Psoas muscle (tissue), 8 donors: ENCODE measurements at places on chromosomes 16 and 17. TPM values are rescaled to one million over a fixed set of nuclear protein-coding genes. Genes with fewer than 3 reads are reported as not detected.

The TMEM97 gene
- 4.0 TPM for polyA plus RNA-seq

The CLEC16A gene
- 28.1 TPM for polyA plus RNA-seq

DNA sequence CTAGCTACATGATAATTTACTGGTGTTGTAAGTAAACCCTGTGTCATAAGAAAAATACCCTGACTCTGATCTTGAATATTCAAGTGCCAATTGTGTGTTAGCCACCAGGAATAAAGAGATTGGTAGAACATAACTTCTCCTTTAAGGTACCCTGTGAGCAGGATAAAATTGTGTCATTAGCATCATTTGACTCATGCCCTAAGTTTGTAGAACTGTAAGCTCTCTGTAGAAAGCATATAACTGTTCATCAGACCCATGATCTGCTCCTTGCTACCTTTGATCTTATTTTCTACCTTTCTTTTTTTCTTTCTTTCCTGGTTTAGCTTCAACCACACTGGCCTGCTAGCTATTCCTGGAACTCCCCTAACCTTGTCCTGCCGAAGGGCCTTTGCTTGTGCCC is 35.8 kb downstream of the PTRH2 start:
- no peaks in the 10 kb centered on the region for H3K4me1 ChIP-seq
- H3K27ac ChIP-seq, result no peak overlapping the region
- H3K27me3 ChIP-seq, result no peaks in the 10 kb centered on the region
- H3K4me3 ChIP-seq, result no peak overlapping the region
- no peak for DNase-seq
- H3K36me3 ChIP-seq, result peaks cover 99% of the 10 kb centered on the region

DNA sequence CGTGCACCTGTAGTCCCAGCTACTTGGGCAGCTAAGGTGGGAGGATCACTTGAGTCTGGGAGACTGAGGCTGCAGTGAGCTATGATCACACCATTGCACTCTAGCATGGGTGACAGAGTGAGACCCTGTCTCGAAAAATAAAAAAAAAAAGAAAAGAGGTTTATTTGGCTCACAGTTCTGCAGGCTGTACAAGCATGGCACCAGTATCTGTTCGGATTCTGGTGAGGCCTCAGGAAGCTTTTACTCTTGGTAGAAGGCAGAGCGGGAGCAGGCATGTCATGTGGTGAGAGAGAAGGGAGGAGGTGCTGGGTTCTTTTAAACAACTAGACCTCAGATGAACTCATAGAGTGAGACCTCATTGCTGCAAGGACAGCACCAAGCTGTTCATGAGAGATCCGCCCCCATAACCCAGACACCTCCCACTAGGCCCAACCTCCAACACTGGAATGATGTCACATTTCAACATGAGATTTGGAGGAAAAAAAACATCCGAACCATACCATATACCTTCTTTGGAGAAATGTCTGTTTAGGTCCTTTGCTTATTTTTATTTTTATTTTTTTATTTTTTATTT is 10.3 kb upstream of the RMI2 start:
- no peaks in the 10 kb centered on the region for H3K27me3 ChIP-seq
- H3K4me3 ChIP-seq, result no peak overlapping the region
- no peak overlapping the region for H3K27ac ChIP-seq
- no peaks in the 10 kb centered on the region for H3K4me1 ChIP-seq

The MARVELD3 gene
- polyA plus RNA-seq, result 0.01 TPM

The C16orf96 gene
- 0.05 TPM for polyA plus RNA-seq

DNA sequence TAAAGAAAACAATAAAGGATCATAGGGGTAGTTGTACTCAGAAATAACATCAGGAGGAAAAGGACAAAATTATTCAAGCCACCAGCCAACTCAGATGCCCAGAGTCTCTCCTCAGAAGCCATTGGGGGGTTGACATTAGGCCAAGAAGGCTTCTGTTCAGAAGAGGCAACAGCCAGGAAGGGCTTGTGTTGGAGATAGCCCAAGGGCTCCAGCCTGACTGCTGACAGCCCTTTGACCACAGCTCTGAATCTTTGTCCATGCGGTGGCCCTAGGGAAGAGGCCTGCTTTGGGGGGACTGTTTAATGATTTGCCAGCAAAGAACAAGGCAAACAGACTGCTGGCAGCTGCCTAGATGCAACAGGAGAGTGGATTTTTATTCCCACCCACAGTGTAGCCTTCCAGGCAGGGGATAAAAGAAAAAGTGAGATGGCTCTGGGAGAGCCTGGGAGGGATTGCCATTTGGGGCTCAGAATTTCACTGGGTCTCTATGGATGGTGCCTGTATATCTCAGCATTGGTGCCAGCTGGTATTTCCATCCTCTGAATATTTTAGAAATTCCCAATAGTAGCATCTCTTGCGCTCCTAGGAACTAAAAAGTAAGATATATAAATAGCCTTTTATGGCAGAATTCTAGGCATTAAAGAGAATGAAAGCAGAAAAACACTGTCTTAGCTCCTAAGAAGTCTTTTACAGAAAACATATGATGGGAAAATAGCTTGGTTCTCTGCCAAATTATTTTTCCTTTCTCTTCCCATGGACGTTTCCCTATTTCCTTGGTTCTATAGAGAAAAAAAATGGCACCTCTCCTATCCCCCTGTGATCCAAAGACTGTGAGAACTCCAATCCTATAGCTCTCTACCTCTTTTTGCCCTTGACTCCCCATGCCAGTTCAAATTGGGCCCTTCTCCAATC is 29.4 kb upstream of the SUPT4H1 start:
- no peak for DNase-seq
- H3K27ac ChIP-seq, result no peak overlapping the region
- H3K36me3 ChIP-seq, result no peaks in the 10 kb centered on the region
- H3K4me1 ChIP-seq, result no peaks in the 10 kb centered on the region

The ABCA10 gene
- 1.4 TPM for polyA plus RNA-seq

The CSH2 gene
- not detected for polyA plus RNA-seq

GRCh38 chr17:42378359-42378958 is 9.8 kb downstream of the STAT3 start:
- peak overlapping the region; percentile 48 for H3K4me3 ChIP-seq
- H3K36me3 ChIP-seq, result peaks cover 9% of the 10 kb centered on the region
- DNase-seq, result no peak
- H3K27me3 ChIP-seq, result no peaks in the 10 kb centered on the region
- peaks cover 68% of the 10 kb centered on the region for H3K4me1 ChIP-seq
- H3K27ac ChIP-seq, result peak overlapping the region; percentile 64

The SRCAP gene
- polyA plus RNA-seq, result 4.5 TPM

- peak overlapping the region; percentile 80 for H3K4me3 ChIP-seq
- no peaks in the 10 kb centered on the region for H3K27me3 ChIP-seq
- H3K27ac ChIP-seq, result peak overlapping the region; percentile 77
- DNase-seq, result peak; percentile 56
- H3K36me3 ChIP-seq, result peaks cover 5% of the 10 kb centered on the region
Measured at GRCh38 chr17:751269-752001, 629 bp downstream of the GEMIN4 start.

GRCh38 chr16:56763291-56763916 is 33.5 kb downstream of the NUP93 start:
- H3K4me3 ChIP-seq, result no peak overlapping the region
- no peak for DNase-seq
- H3K4me1 ChIP-seq, result no peaks in the 10 kb centered on the region
- H3K27ac ChIP-seq, result no peak overlapping the region

The CTRL gene
- polyA plus RNA-seq, result 1.1 TPM

The FNDC8 gene
- polyA plus RNA-seq, result not detected

The KRT36 gene
- not detected for polyA plus RNA-seq

DNA sequence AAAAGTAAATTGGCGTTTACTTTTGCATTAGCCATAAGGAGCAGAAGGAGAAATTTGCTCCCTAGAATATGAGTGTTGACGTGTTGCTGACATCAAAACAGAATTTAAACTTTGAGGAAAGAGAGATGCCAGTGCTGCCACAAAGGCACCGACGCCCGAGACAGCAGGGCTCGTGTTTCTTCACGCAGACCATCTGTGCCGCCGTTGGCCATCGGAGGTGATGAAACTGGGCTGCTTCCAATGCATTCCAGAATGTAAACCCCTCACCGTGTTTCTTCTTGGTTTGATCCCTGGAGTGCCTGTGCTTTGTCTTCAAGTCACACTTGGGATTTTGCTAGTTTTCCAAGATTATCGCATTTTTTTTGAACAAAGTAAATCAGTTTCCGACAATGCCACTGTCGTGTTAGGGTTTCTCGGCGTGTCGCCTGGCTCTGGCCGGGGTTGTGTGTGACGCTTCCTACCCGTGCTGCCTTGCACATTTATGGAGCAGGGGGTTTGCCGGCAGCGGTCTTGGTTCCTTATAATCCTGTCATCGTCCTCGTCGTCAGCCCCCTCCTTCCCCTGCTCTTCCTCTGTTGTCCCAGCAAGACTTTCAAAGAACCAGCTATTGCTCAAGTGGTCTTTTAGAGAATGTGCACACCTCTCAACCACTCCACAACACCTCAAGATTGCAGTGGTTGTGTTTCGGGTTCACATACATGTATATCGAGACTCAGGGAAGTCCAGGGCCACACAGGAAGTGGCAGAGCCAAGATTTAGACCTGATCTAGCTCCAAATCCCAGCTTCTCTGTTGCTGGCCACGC is 103.9 kb downstream of the METRNL start:
- no peaks in the 10 kb centered on the region for H3K4me1 ChIP-seq
- H3K4me3 ChIP-seq, result no peak overlapping the region
- no peak overlapping the region for H3K27ac ChIP-seq
- no peaks in the 10 kb centered on the region for H3K36me3 ChIP-seq
- peaks cover 5% of the 10 kb centered on the region for H3K27me3 ChIP-seq
- no peak for DNase-seq

DNA sequence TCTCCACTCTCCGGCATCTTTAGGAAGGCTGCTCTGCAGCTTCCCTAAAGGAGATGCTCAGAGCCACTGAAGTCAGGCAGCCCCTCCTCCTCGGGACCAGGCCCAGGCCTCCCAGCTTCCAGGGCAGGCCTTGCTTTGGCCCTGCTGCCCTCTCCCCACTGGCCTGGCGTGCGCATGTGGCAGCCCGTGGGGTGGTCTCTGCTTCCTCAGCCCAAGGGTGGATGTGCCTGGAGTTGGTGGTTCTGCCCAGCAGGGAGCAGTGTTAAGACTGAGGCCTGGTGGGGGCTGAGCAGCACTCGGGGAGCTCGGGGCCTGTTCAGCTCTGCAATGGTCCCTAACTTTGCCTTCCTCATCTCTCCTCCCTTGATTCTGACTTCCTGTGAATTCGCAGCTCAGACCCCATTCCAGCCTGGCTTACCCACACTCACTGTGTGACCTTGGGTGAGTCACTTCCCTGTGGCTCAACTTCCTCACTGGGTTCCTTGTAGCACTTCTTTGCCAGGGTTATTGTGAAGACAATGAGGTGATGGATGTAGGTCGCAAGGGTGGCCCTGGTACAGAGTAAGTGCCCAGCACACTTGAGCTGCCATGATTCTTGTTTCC is 63.2 kb downstream of the NKD1 start:
- no peak overlapping the region for H3K4me3 ChIP-seq
- H3K27ac ChIP-seq, result no peak overlapping the region
- H3K27me3 ChIP-seq, result no peaks in the 10 kb centered on the region
- no peaks in the 10 kb centered on the region for H3K36me3 ChIP-seq
- DNase-seq, result no peak

DNA sequence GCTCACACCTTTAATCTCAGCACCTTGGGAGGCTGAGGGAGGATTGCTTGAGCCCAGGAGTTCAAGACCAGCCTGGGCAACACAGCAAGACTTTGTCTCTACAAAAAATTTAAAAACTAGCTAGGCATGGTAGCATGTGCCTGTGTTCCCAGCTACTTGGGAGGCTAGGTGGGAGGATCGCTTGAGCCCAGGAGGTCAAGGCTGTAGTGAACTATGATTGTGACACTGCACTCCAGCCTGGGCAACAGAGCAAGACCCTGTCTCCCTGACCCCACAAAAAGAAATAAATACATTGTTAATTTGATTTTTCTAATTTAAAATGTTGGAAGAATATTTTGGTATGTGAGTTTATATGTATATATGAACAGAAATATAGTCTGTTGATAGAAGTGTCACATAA is 22.4 kb upstream of the PHAF1 start:
- DNase-seq, result no peak
- peaks cover 37% of the 10 kb centered on the region for H3K4me1 ChIP-seq
- no peaks in the 10 kb centered on the region for H3K36me3 ChIP-seq
- H3K4me3 ChIP-seq, result no peak overlapping the region
